Activated T-helper 17 cell treated with anti-CD3 and anti-CD28 coated beads, Interleukin-2, amount 50 U/mL, for 72 hours (primary cell): ENCODE measurements at places on chromosomes 3 and 15.

DNA sequence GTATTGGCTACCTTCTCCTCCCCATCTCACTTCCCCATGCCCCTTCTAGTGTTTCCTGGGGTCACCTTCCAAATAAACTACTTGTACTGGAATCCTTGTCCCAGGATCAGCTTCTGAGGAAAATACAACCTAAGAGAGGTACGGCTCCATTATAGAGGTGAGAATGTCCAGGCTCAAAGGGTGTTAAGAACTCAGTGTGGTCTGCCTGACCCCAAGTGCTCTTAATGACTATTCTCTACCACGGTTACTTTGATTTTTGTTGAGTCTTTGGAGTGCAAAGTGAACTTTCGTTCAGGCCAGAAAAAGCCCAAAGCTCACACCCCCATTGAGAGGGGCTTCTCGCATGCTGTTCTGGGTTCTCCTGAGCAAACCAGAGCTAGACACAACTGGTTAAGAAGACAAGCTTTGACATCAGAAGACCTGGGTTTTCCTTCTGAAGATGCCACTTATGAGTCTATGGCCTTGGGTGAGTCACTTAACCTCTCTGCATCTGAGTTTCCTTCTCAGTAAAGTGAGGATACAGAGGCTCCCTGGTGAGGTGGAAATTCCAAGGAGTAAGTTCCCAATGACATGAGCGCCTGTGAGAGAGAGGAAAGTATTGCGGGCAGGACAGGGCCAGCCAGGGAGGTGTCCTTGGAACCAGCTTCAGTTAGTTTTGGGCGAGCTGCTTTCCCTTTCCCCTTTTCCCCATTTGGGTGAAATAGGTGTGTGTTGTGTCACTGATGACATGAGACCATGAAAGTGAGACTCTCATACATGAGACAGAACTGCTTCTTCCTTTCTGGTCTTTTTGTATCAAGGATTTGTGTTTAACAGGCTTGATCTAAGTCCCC, 475.0 kb upstream of the PROK2 start:
- ATAC-seq = peak; percentile 92

GRCh38 chr3:161354554-161354953, 16.8 kb downstream of the SPTSSB start:
- ATAC-seq = no peak

DNA sequence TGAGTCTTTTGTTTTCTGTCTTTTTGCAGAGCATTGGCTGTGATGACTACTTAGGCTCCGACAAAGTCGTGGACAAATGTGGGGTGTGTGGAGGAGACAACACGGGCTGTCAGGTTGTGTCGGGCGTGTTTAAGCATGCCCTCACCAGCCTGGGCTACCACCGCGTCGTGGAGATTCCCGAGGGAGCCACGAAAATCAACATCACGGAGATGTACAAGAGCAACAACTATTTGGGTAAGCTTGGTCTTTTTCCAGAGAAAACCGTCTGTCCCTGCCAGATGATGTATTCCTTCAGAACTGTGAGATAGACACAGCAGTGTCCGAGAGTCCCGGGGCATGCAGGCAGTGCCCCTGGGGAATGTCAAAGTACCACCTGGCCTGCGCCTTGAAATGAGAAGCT, 149.9 kb upstream of the NR2E3 start:
- ATAC-seq = no peak

DNA sequence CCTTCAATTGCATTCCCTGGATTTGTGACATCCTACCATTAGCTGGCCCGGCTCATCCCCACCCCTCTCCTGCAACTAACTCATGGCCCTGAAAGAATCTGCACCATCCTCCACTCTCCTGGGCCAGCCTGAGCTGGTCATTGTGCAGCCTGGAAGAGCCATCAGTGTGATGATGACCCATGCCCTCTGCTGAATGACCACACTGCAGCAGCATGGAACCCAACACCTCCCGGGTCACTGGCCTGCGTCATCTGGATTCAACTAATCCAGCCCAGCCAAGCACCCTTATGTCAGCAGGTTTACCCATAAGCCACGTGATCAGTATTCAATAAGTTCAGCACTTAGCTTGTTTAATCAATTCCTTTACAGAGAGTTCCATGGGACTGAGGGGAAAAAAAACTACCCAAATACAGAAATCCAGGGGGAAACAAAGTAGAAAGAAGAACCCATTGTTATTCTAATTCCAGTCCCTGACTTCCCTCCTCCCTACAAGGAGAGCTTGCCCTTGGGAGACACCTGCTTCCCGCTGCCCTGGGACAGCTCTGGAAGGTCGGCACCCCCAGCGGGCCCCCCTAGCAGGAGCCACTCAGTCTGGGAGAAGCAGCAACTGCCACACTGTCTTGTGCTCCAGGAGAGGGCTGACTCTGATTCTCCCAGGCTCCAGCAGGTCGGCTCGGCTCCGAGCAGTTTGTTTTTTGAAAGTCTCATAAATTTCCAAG, 309.1 kb upstream of the TLE3 start:
- no peak for ATAC-seq

DNA sequence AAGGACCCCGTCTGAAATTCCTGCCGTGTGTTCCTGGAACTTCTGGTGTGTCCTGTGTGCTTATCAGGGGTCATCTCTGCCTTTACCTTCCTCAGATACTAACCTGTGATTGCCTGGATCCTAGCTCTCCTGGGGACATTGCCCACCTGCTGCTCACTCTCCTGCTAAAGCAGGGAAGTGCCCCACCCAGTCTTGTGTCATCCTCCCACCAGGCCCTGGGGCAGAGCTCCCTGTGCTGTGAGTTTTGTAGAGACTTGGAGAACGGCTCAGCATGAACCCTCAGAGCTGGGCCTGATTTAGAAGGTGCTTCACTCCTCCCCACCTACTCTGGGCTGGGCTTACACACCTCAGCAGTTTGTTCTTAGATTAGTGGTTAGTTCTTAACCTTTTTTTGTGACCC, 3.8 kb upstream of the TMEM44 start:
- no peak for ATAC-seq

DNA sequence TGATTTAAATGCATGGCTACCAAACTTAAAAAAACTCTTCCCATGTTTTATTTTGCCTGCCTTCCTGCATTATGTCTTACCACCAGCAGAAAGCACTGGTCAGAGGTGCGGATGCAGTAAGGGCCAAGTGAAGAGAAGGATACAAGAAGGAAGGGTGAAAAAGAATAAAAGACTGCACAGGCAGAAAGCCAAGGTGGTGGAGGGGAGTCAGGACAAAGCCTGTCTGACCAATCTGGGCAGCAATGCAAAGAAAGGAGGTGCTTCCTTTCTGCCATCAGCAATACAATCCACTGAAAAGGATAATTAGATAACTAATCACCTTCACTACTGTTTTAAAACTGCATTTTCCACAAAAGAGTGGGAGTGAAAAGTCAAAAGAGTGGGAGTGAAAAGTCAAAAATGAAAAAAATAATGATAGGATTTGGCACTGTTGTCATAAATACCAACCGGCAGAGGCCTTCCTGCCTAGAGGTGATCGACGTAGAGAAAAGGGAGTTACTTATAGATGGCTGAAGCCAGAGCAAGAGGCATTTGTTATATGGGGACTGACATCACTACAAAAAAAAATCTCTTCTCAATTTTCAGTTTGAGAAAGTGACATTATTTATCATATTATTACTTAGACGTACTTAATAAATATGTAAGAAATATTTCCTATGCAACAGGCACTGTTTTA, 385.3 kb downstream of the TBC1D5 start:
- ATAC-seq = no peak

GRCh38 chr3:62631488-62631887, 243.7 kb downstream of the CADPS start:
- ATAC-seq = no peak

DNA sequence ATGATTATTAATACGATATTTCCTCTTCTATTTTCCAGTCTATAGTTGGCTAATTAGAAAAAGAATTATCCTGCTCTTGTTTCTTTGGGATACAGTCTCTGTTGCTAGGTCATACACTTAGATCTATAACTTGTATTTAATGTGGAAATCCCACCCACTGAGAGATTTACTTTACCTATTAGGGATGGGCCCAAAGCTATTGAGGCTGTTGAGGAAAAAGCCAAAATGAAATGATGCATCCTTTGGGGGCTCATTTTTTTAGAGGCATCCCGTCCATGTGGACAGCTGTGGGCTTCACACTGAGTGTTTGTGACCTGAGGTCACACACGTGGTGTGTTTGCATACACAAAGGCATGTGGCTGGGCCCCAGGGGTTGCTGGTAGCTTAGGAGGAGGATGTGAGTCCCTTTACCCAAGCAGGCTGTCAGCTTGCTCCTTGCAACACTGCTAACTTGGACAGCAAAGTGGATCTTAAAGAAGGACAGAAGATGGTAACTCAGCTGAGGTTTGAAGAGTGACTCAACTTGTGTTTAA, 477.4 kb downstream of the AGBL1 start:
- ATAC-seq = no peak

GRCh38 chr3:49351521-49352011, 6.6 kb downstream of the GPX1 start:
- peak; percentile 54 for ATAC-seq

DNA sequence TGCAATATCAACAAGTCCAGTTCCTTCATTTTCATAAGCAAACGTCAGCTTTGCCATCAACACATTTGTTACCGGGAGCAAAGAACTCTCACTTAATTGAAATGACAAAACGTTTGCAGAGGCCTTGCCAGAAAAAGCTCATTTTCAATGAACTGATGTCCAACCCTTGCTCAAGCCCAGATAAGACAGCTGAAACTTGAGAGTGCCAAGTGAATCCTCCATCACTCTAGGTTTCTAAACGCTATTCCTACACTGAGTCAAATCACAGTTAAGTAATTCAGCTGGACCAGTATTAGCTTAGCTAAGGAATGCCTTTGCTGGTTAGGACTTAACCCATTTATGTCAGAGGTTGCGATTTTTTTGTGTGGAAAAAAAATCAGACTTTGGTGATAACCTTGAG, 11.5 kb downstream of the CHSY1 start:
- no peak for ATAC-seq

- no peak for ATAC-seq
Measured at GRCh38 chr15:92652576-92652966, 3.0 kb downstream of the FAM174B start.

DNA sequence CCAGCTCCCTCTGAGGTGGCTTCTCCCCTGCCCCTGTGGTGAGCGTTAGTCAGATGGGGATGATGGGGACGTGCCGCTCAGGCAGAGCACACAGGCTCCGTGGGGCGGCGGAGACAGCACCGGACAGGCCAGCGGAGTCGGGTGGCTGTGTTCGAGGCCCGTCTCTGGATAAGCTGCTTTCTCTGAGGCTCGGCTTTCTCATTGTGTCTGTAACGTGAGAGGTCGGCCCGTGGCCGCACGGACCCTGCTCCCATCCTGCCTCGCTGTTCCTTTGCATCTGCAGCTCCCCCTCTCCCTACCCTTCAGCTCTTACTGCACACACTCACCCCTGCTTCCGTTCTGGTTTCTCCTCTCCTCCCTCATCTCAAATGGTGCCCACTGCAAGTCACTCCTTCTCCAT, 62.5 kb downstream of the FAM43A start:
- no peak for ATAC-seq

DNA sequence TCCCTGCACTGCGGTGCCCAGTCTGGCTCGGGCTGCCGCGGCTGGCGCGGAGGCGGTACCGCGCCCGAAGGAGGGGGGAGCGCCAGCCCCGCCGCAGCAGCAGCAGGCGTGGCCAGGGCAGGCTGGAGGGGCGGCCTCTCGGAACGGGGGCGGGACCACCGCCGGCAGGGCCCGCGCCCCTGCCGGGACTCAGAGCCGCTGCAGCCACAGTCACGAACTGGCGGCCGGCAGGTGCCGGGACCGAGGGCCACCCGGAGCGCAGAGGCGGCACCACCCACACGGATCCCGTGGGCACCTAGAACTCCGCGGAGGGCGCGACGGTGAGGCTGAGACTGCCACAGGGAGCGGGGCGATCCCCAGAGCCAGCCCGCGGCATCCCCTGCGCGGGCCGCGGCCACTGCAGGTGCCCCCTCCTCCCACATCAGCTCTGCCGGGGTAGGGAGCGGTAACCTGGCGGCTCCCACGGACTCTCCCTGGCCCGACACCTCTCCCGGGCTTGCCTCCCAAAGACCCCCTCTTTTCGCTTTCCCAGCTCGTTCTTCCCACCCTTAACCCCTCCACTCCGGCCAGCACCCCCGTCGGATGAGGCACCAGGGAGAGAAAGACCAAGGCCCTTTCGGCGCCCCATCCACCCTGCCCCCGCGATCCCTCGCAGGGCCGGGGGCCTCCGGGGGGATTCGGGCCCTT, at the start of gene VWA5B2:
VWA5B2 (plus strand) TSS at position 192 of the 687 bp plus-strand sequence. CDS start 944 bp downstream, outside the sequence.
- peak; percentile 76 for ATAC-seq

GRCh38 chr3:60322298-60322856, 928.9 kb downstream of the FHIT start:
- no peak for ATAC-seq

DNA sequence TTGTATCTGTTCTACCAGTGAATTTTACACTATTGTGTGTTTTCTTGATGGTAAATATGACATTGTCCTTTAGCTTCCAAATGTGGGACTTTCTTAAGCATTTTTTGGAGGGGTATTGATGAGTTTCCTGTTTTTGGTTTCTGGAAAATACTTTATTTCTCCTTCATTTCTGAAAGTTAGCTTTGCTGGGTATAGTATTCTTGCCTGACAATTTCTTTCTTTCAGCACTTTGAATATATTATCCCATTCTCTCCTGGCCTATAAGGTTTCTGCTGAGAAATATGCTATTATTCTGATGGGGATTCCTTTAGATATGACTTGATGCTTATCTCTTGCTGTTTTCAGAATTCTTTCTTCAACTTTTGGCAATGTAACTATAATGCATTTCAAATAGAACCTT, 15.4 kb upstream of the ATP2C1 start:
- no peak for ATAC-seq

DNA sequence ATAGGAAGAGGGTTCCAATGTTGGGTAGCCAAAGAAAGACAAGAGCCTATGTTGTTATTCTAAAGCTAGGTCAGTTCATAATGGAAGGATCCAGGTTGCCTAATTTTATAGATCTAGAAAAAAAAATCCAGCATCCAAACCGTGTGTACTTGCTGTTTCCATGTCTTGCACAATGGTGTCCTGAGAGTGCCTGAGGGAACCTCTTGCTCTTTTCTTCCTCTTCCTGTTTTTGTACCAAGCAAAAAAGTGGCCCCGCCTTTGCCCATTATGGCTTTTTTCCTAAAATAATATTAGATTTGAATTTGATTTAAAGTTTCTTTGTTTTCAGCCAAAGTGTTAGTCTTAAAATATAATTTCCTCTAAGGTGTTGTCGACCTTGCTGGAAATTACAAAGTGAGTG, 224.4 kb downstream of the RYR3 start:
- ATAC-seq = no peak

- ATAC-seq = no peak
Measured at GRCh38 chr15:72944565-72944964, 107.7 kb upstream of the NEO1 start.

DNA sequence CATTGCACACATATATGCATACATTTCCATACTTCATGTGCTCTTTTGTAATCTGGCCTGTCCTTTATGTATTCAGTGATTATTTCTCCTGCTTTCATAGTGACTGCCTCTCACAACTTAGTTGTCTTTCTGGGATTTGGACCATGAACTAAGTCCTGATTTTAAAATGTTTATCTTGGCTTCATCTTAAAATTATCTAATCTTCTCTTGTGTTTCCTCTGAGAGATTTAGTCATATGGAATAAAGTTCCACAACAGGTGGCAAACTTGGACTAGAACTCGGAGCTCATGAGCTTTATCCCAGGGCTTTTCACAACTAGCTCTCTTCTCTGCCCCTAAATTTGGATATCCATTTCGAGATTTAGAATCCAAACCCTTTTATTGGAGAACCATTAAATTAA, 44.3 kb downstream of the U2SURP start:
- ATAC-seq = no peak

- ATAC-seq = no peak
Measured at GRCh38 chr15:89187301-89187985, 33.9 kb downstream of the RLBP1 start.

GRCh38 chr3:100899440-100900091, 93.7 kb downstream of the ABI3BP start:
- ATAC-seq = no peak
